ENCODE measurements at places on chromosomes 5 and 9.

DNA sequence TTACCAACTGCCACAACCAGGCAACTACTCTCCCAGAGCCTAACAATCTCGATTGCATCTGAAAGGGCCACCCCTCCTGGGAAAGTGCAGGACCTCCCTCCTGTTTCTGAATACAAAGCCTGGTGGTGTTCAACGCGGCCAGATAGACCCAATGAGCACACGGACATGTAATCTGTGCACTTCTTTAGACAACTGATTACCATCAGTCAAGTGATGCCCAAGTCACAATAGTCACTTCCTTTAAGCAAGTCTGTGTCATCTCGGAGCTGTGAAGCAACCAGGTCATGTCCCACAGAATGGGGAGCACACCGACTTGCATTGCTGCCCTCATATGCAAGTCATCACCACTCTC is 739 bp downstream of the C9orf72 start:
- no peak for DNase-seq

DNA sequence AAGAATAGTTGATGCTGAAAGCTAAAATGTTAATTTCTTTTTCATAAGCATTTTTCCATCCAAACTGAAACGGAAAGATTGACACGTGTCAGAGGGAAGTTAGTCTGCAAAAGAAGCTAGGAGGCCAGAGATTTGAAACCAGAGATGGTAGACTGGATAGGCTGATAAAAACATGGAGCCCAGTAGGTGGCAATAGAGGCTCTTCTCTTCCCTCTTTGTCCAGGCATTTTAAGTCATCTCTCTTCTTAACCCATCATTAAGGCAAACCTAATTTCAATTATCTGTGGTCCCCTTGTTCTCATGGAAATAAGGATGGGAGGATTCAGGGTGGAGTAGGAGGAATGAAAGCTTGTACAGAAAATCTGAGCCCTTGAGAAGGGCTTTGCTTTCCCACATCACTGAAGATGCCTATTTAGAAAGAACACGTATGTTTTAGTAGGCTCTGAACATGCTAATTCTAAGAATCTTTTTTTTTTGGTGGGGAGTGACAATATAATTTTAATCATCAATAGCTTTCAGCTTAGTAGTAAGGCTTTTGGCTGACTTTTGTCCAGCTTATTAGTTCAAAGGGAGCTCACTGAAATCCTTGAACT is 66.6 kb downstream of the ZNF474 start:
- no peak for DNase-seq

- DNase-seq: no peak
These were observed 106.7 kb downstream of the SERINC5 start for GRCh38 chr5:80149161-80149609.

DNA sequence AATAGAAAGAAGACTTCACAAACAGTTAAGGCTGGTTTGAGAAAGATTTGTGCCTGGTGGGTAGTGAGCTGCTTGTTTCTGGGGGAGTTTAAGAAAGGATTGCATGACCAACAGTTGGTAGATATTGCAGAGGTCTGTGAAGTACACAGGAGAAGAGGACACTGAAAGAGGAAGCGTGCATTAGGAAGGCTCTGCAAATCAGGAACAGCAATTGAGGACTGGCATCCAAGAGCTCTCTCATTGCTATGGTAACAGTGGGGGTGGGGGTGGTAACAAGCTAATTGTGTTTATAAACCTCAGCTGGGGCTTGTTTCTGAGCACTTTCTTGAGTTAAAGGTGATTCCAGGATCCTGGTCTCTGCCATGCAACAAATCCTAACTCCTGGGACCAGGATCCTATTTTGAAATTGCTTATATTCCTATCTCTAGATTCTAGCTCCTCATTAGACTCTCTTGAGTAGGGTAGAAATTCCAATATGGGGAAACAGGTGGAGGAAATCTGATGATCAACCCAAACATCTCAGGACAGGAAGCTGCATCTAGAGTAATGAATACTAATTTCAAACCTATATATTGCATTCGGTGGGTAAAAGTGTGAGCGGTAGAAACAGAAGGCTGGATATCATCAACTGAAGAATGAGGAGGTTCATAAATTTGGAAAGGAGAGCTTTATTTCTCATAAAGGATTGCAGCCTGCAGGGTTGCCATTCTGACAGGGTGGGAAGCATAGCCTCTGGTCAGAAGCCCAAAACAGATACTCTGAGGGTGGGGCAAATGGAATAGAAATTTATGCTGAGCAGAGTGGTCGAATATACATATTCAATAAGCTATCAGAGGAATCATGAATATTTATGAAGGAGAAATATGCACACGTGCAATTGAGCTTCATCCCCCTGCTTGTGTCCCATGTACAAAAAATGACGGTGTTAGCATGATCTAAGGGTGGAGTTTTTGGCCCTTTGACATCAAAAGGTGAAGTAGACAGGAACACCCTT is 79.4 kb downstream of the PTTG1 start:
- no peak for DNase-seq

- DNase-seq: no peak
These were observed 112.6 kb upstream of the CACNA1B start for GRCh38 chr9:137764981-137765380.

GRCh38 chr9:928363-929042 is 48.0 kb upstream of the DMRT3 start:
- DNase-seq: no peak

GRCh38 chr9:134163371-134164196 is 780 bp downstream of the RNU6ATAC start:
- peak; percentile 47 for DNase-seq

- no peak for DNase-seq
These were observed 130.4 kb downstream of the CHSY3 start for GRCh38 chr5:130034566-130035210.

GRCh38 chr5:97162045-97162444 is 19.6 kb upstream of the LIX1 start:
- no peak for DNase-seq

- no peak for DNase-seq
These were observed 108.1 kb upstream of the PRRC1 start for GRCh38 chr5:127409246-127409917.

GRCh38 chr9:88875400-88876120 is 115.7 kb upstream of the S1PR3 start:
- DNase-seq: no peak

DNA sequence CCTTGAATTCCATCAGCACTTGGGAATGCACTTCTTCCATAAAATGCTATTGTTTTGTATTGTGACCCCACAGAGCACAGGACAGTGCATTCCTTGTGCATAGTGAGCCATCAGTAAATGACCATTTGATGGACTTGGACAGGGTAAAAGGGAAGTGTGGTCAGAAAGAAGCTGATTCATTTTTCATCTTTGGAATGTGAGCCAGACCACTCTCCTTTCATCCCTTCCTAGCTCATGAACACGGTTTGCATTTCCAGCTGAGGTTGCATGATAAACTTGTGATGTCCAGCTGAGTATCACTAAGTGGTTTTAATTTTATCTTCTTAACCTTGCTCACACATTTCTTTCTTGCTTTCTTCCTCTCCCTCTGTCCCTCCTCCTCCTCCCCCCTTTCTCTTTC is 101.3 kb downstream of the NUDT12 start:
- DNase-seq: no peak

DNA sequence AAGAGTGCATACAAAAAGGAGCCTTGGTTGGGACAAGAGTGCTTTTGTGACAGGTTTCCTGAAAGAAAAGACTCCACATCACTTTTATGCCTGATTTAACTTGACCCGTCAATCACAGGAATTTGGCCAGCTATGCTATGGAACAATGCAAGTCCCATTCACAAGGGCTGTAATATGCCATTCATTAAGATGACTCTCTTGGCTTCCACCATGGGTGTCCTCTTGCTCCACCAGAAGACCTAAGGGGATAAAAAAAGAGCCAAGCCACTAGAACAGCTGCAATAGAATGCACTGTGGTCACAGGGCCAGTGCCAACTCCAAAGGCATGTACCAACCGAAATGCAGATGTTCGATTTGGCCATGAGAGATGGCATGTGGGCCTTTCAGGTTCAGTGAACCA is 480.1 kb upstream of the MPDZ start:
- DNase-seq: no peak

DNA sequence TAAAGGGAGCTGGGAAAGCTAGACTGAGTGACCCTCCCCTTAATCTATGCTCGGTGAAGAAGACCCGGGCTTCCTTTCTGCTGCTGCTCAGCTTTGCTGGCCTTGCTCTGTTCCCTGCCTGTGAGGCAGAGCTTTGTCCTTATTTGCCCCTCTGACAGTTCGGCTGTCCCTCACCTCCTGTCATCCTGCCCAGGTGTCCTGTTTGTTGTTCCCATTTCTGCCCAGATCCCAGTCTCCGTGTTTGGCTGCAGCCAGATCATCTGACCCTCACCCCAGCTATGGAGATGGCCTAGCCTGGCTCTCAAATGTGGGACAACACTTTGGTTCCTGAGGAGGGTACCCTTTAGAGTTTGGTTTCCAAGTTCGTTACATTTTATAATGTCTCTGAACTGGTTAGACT is 20.2 kb downstream of the OTULIN start:
- no peak for DNase-seq

- DNase-seq: no peak
These were observed 487.5 kb upstream of the SGCD start for GRCh38 chr5:155839251-155840037.

DNA sequence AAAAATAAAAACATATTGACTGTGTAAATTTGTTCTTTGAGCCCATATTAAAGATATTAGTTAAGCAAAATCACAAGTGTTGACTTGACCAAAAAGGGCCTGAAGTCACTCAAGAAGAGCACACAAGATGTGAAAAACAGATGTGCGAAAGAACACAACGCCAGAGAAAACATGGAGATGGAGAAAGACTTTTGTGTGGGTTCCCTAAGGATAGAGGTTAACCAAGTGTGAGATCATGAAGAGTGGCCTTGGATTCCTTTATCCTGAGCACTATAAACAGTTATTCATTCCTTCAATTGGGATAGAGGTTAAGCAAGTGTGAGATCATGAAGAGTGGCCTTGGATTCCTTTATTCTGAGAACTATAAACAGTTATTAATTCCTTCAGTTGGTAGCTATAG is 361.8 kb downstream of the CDH18 start:
- DNase-seq: no peak

- no peak for DNase-seq
These were observed 797 bp upstream of the FBXO38 start for GRCh38 chr5:148382961-148383360.

DNA sequence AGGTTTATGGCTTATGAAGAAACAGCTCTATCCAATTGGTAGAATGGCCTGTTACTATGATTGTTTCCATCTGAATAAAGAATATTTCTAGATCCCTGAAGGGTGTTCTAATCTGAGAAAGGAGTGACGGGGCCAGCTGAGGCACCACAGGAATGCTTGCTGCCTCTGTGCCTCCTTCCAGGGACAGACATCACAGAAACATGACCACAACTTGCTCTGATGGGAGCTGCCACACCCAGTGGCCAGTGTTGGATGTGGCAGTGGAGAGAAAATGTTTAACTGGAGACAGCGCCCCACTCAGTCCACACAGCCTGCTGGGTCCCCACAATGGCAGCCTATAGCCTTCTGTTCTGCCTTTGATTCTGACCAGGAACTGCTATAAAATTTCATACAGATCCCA is 38.6 kb upstream of the TESK1 start:
- DNase-seq: no peak

DNA sequence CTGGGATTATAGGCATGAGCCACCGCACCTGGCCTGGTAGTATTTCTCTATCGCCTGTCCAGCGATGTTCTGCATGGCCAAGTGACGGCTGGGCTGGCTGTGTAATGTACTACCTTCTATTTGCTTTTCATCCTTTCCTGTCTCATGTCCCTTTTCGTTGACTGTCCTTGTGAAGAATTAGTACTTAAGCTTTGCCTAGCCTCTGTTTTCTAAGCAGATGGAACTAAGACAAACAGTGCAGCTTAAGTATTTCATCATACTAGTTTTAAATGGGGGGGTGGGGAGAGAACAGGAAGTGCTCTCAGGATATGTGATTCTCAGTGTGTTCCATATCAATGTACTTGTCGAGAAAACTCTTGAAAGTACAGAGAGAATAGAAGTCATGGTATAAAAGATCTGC is 31.7 kb upstream of the CCL21 start:
- DNase-seq: no peak

- DNase-seq: no peak
These were observed 173.7 kb downstream of the DAB2IP start for GRCh38 chr9:121825031-121825691.

DNA sequence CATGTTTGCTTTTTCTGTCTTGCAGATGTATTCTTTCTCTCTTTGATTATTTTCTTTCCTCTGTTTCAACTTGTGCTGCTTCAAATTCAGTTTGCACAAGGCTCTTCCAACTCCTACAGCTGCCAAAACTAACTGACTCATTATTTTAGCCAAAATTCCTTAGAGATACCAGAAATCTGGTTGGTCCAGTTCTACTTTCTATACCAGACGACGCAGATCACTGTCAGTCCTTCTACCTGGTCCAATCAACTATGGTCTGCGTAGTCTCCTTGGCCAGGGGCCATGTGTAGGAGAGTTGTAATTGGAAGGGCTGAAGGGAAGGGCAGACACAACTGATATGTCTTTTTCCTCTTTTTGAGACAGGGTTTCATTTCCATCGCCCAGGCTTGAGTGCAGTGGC is 51.9 kb upstream of the JAK2 start:
- no peak for DNase-seq

DNA sequence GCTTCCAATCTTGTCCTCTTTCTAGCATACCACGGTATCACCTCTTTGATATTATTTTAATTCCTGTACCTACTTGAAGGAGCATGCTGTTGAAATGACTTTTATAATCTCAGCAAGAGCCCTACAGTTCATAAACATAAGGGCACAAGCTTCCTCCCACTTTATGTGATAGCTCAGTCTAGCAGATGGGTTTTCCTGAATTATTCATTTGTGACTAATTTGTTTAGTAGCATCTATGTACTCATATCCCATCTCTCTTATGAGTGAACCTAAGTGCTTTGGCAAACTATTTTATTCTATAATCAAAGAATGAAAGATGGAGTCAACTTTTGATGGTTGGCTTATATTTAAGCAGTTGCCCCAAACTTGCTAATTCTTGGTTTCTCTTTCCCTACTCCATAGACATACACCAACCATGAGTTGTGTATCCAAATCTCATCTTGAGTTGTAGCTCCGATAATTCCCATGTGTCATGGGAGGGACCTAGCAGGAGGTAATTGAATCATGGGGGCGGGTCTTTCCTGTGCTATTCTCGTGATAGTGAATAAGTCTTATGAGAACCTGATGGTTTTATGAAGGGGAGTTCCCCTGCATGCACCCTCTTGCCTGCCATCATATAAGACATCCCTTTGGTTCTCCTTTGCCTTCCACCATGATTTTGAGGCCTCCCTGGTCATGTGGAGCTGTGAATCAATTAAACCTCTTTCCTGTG is 17.7 kb downstream of the TXNDC8 start:
- DNase-seq: no peak

DNA sequence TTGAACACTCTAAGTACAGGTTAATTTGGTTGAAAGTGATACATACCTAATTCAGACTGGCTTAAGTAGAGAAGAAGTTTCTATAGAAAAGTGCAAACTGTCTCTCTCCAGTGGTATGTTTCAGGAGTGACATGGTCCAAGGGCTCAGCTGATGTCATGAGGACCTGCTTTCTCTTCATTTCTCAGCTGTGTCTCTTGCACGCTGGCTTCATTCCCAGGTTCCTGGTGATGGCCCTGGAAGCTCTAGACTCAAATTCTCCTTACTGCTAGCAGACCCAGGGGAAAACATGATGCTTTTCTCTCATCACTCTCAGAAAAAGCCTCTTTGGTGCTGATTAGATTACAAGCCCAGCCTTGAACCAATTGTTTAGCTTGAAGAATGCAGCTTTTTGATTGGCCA is 211.9 kb upstream of the CLINT1 start:
- DNase-seq: no peak

- DNase-seq: no peak
These were observed 3.1 kb upstream of the AHRR start for GRCh38 chr5:318341-318897.
